Lung (tissue), 17 donors: ENCODE measurements at places on chromosomes 7 and 10. TPM values are rescaled to one million over a fixed set of nuclear protein-coding genes. Genes with fewer than 3 reads are reported as not detected.

The CRYGN gene
- total RNA-seq: 0.34 TPM

The CHAT gene
- total RNA-seq: not detected

GRCh38 chr7:94277236-94277635, 117.5 kb upstream of the COL1A2 start:
- no peak overlapping the region for H3K27ac ChIP-seq
- peak; percentile 49 for DNase-seq
- no peaks in the 10 kb centered on the region for H3K27me3 ChIP-seq
- no peaks in the 10 kb centered on the region for H3K4me1 ChIP-seq

GRCh38 chr7:35246819-35247218, 7.1 kb downstream of the TBX20 start:
- no peaks in the 10 kb centered on the region for H3K4me1 ChIP-seq
- no peak overlapping the region for H3K27ac ChIP-seq
- no peak overlapping the region for H3K4me3 ChIP-seq
- H3K27me3 ChIP-seq: peaks cover 83% of the 10 kb centered on the region
- peaks cover 3% of the 10 kb centered on the region for H3K36me3 ChIP-seq
- no peak for DNase-seq

DNA sequence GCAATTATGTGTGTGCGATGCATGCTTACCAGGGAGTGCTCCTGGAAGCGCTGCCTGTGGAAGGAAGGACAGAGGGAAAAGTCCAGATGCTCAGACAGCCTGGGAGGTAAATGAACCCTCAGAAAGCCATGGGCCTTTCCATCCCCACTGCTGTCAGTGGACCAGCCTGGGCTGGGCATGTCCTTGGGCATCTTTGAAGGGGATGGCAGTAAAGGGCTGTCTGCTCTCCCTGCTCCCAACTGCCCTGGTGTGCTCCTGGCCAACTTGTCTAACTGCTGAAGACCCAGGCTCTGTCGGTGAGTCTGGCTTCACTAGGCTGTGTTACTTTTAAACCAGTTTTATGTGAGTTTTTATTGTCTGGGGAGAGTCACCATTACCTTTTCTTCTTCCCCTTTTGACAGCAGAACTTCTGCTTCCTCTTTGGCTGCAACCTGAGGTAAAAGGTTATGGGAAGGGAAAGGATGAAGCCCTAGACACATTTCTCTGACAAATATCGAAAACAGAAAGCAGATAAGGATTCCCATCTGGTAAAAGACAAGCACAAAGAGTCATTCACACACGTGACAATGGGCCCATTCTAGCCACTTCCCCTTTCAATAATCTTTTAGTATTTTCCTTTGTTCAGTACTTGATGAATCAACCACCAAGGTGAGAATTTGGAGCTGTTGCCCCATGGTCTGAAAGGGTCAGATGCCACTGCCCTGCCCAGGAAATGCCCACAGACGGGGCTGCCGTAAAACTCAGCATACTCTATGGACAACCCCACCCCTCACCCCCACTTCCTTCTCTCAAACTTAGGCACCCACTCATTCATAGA, 27.6 kb upstream of the PIK3AP1 start:
- DNase-seq: no peak
- H3K27ac ChIP-seq: peak overlapping the region; percentile 26
- no peaks in the 10 kb centered on the region for H3K4me1 ChIP-seq
- no peaks in the 10 kb centered on the region for H3K36me3 ChIP-seq

The SPDYE5 gene
- 0.28 TPM for total RNA-seq

DNA sequence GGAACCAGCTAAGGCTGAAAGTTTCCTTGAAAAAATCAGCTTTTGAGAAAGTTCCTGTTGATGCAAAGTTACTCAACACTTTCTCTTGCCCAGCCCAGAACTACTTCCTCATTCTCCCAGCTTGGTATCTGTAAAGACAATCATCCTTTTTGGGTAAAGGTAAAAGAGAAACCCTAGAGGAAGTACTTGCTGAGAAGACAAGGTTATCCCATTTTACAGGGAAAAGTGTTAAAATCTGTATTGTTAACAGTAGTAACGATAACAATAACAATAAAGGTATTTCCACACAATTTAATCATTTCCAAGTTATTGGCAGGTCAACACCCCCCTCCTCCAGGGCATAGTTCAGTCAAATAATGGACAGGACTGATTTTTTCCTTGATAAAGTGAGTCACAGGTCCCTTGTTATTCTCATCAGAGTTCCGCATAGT, 2.4 kb downstream of the ALOX5 start:
- DNase-seq: no peak
- no peaks in the 10 kb centered on the region for H3K36me3 ChIP-seq
- no peaks in the 10 kb centered on the region for H3K4me1 ChIP-seq
- no peak overlapping the region for H3K4me3 ChIP-seq

GRCh38 chr10:15433850-15434537, 62.9 kb upstream of the FAM171A1 start:
- H3K36me3 ChIP-seq: no peaks in the 10 kb centered on the region
- DNase-seq: peak; percentile 83
- peaks cover 3% of the 10 kb centered on the region for H3K4me1 ChIP-seq
- H3K27me3 ChIP-seq: no peaks in the 10 kb centered on the region

DNA sequence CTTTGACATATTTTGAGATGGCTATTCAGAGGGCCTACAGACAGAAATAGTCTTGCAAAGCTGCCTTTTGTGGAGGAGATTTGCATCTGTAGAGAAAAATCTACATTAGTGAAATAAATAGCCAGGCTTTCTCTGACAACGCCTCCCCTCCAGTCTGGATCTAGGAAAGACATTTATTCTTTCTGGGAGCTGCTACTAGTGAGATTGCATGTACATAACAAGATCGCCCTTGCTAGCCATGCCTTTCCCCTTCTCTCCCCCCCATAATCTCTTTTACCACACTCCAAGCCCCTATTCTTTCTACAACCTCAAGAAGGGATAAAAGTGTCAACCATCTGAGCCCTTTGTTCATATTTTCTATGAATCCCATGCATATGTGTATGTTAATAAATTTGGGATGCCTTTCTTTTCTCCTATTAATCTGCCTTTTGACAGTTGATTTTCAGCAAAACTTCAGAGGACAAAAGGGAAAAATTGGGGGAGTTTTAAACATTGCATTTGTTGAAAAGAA, 194.2 kb downstream of the SNX13 start:
- DNase-seq: no peak
- H3K27me3 ChIP-seq: no peaks in the 10 kb centered on the region
- no peak overlapping the region for H3K27ac ChIP-seq
- H3K4me1 ChIP-seq: peaks cover 2% of the 10 kb centered on the region

- no peaks in the 10 kb centered on the region for H3K4me1 ChIP-seq
- DNase-seq: no peak
- no peak overlapping the region for H3K27ac ChIP-seq
- no peaks in the 10 kb centered on the region for H3K27me3 ChIP-seq
Observed at GRCh38 chr10:103045961-103046360, 127.9 kb downstream of the CNNM2 start.

The KDM7A gene
- 14.0 TPM for total RNA-seq

DNA sequence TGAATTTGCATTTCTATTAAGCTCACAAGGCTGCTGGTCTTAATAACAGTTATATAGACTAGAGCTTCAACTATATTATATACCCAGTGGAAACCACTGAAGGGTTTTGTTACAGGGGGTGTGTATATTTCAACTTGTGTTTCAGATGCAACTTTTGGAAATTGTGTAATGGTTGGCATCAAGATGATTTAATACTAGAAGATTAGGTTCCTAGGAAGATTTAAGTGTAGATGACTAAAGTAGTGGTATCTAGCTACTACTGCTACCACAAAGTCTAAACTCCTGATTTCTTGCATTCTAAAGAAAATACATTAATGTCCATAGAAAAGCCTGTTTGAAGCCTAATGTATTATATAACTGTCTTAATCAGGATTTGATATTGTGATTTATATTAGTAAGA, 30.2 kb downstream of the AHR start:
- H3K4me1 ChIP-seq: no peaks in the 10 kb centered on the region
- no peak for DNase-seq
- H3K4me3 ChIP-seq: no peak overlapping the region
- no peak overlapping the region for H3K27ac ChIP-seq

- H3K36me3 ChIP-seq: no peaks in the 10 kb centered on the region
- no peaks in the 10 kb centered on the region for H3K27me3 ChIP-seq
- H3K4me3 ChIP-seq: no peak within 1 kb of the TSS
- H3K27ac ChIP-seq: peak within 1 kb of the TSS; percentile 55
- H3K4me1 ChIP-seq: no peaks in the 10 kb centered on the region
Observed at GRCh38 chr10:69220041-69220451, at the start of gene HKDC1. HKDC1 (plus strand) TSS chr10:69220332; CDS start chr10:69220436, 104 bp downstream.

The RSU1 gene
- 81.5 TPM for total RNA-seq

GRCh38 chr10:123585477-123586445, 80.4 kb upstream of the GPR26 start:
- DNase-seq: no peak
- H3K27ac ChIP-seq: no peak overlapping the region
- no peaks in the 10 kb centered on the region for H3K4me1 ChIP-seq
- H3K27me3 ChIP-seq: peaks cover 22% of the 10 kb centered on the region
- no peak overlapping the region for H3K4me3 ChIP-seq
- no peaks in the 10 kb centered on the region for H3K36me3 ChIP-seq

DNA sequence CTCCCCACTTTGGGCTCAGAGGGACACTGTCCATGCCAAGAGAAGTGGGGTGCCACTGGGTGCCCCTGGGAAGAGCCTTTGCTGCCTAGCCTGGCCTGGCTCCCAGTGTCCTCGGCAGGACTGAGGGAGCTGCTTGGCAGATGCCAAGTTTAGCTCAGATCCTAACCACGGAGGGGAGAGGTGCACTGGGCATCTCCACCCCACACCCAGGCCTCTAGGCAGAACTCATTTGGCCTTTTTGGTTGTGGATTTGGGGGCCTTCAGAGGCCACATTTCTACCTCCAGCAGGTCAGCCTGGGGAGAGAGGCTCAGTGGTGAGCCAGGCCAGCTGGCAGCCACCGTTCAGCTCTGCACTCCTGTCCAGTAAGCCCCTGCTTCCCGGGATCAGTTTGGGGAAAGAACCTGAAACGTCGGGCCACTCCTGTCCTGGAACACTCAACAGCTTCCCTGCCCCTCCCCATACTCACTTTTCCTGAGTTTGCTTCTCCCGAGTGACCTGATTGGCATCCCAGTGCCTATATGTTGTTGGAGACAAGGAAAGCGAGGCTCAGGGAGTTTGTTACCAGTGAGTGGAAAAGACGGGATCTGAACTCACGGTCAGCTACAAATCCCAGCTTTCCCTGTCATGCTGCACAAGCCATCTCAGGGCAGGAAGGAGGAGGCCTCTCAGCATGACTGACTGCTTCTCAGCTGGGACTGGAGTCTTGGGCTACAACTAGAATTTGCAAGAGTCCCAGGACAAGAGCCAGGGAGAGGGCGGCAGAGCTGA, 11.2 kb upstream of the CXCL12 start:
- DNase-seq: no peak
- H3K27me3 ChIP-seq: no peaks in the 10 kb centered on the region
- H3K4me3 ChIP-seq: no peak overlapping the region
- no peak overlapping the region for H3K27ac ChIP-seq
- H3K36me3 ChIP-seq: no peaks in the 10 kb centered on the region

DNA sequence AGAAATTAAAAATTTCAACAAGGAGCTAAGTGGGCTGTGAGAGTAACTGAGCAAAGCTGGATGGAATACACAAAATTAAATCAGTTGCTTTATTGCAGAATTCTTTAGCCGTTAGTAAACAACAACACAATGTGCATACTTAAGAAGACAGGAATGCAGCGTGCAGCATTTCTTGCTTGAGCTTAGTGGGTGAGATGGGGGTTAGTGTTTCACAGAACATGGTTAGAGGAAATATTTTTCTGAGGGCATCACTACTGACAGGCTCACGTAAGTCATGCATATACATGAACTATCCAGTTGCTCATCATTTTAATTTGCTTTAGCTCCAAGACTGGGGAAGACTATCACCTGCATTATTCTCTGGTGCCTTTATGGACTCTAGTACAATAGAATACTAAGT, 80.8 kb downstream of the CD36 start:
- H3K27ac ChIP-seq: no peak overlapping the region
- H3K4me1 ChIP-seq: peaks cover 8% of the 10 kb centered on the region
- H3K27me3 ChIP-seq: no peaks in the 10 kb centered on the region

The SEMA4G gene
- 3.0 TPM for total RNA-seq

The RAB19 gene
- total RNA-seq: 3.2 TPM

- H3K27ac ChIP-seq: no peak overlapping the region
- no peak for DNase-seq
- H3K27me3 ChIP-seq: no peaks in the 10 kb centered on the region
Observed at GRCh38 chr7:35529713-35530112, 165.2 kb downstream of the HERPUD2 start.

DNA sequence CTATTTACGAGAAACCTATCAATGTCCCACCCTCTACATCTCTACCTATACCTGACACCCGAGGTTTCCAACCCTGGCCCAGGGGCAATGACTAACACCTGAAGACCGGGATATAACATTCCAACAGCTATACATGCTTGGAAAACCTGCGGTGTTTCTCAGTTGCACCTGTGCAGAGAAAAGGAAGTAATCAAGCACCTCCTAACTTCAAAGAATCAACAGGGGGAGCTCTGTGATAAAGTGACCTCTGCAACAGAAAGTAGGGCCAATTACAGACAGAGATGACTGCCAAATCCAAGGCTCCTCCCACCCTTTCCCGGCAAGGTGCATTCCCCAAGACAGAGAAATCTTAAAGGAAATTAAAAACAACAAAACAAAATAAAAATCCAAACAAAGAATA, 41.3 kb downstream of the CCDC6 start:
- no peaks in the 10 kb centered on the region for H3K4me1 ChIP-seq
- no peak overlapping the region for H3K4me3 ChIP-seq
- no peaks in the 10 kb centered on the region for H3K27me3 ChIP-seq
- no peaks in the 10 kb centered on the region for H3K36me3 ChIP-seq
- no peak overlapping the region for H3K27ac ChIP-seq

GRCh38 chr10:85635650-85636049, 730.9 kb downstream of the GRID1 start:
- no peaks in the 10 kb centered on the region for H3K27me3 ChIP-seq
- DNase-seq: no peak
- no peaks in the 10 kb centered on the region for H3K4me1 ChIP-seq
- no peak overlapping the region for H3K27ac ChIP-seq
- H3K4me3 ChIP-seq: no peak overlapping the region

The ZPBP gene
- total RNA-seq: 0.85 TPM
